AG04450 (cell line): ENCODE measurements at places on chromosomes 3 and 15.

DNA sequence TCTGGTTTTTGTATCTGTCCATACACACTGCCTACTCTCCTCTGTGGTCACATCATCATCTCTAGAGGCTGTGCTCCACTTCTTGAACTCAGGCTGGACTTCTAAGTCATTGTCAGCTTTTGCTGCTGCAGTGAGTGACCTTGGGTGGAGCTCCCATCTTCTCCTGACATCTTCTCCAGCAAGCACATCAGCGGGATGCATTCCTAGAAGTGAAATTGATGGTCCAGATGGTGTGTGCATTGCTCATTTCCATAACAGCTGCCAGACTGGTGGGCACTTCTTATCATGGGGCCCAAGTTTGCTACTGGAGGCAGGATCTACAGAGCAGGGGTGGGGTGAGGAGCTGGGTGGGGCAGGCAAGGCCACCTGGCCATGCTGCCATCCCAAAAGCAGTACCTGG lies 109.9 kb downstream of the DNAJB8 start:
- DNase-seq, result no peak

GRCh38 chr3:145849115-145849514 lies 311.9 kb downstream of the PLOD2 start:
- no peak for DNase-seq

GRCh38 chr15:48389691-48390143 lies 58.5 kb downstream of the DUT start:
- no peak for DNase-seq

- no peak for DNase-seq
Observed at GRCh38 chr15:92693691-92694331, 38.2 kb upstream of the FAM174B start.

DNA sequence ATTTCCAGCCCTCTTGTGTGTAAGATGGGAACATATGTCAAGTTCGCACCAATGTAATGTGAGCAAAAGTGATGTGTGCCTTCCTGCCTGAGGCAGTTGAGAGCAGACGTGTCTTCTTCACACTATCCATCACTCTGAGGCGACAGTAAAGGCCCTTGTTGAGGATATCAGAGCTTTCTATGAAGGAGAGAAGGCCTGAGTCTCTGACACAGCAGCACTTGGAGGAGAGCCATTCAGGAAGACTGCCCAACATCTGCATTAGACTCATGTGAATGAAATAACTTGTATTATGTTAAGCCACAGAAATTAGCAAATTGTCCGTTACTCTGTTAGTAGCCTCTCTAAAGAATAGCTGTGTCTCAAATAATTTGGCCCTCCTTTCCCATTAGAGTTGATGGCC lies 108.8 kb upstream of the CCDC54 start:
- DNase-seq, result no peak

DNA sequence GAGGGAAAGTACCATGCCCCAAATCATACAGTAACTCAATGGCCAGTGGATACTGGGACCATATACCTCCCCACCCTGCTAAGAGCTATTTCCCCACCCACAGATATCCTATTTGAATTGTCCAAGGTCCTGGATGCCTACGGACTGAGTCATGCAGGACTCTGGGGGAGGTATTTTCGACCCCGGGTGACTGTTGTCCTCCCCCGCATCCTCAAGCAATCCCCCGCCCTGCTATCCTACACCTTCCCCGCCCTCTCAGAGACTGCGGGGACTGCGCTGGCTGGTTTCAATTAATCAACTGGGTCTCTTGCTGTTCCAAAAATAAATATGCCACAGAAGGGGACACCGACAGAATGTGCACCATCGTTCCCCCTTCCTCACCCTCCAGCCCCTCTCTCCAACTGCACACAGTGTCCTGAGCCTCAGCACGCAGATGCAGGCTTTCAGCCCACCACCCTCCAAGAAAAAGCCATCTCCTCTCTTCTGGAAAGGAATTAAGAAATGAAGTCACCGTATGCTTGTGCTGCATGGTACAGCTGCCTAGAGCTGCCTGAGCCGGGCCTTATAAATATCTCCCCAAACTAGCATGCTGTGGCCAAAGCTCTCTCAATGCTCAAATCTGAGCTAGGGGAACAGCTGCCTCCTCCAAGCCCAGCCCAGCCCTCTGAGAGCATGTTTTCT lies 8.1 kb downstream of the CAV3 start:
- peak; percentile 59 for DNase-seq
